ENCODE measurements at places on chromosomes 4 and X. TPM values are rescaled to one million over a fixed set of nuclear protein-coding genes. Genes with fewer than 3 reads are reported as not detected.

- DNase-seq = peak; percentile 13
Measured at GRCh38 chr4:114378305-114378903, 220.2 kb upstream of the UGT8 start.

- DNase-seq = no peak
Measured at GRCh38 chrX:809081-809480, 178.5 kb downstream of the SHOX start.

GRCh38 chrX:17685026-17685425, 52.3 kb upstream of the SCML1 start:
- DNase-seq = no peak

DNA sequence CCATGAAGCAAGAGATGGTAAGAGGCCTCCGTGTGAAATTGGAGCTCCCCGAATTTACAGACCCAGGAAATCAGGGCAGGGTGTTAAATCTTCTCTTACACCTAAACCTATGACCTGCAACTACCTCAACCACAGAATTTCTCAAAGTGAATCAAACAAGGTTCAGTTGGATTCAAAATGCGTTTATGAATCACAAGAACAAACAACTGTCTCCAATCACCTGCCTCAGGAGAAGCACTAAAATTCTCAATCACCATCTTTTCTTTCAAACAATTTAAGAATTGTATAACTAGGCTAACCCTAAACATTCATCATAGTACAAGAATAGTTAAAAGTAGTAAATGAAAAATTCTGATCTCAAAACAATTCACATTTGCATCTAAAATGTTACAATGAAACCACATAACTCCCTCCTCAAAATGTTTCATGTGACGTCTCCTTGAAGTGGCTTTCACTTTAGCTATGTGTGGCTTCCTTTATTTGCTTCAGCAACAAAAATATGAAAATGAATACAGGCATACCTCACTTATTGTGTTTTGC, 19.2 kb downstream of the PPP3CA start:
- DNase-seq = no peak

DNA sequence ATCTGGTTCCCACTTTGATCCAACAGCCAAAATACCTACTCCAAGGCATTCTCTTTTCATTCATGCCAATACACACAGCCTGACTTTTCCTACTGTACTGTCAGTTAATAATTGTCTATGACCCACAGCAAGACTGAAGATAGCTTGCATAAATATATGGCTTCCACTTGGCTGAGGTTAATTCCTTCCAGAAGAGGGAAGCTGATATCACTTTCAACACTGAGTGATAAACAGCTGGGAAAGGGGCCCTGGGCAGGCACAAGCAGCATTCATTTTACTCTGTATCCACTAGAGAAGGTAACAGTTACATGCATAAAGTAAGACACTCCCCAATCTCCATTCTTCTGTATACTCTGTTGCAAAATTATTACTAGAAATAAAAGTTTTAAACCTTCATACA, 200.2 kb upstream of the UGT8 start:
- DNase-seq = no peak

GRCh38 chr4:84032372-84032771, 466.7 kb downstream of the NKX6-1 start:
- DNase-seq = no peak

DNA sequence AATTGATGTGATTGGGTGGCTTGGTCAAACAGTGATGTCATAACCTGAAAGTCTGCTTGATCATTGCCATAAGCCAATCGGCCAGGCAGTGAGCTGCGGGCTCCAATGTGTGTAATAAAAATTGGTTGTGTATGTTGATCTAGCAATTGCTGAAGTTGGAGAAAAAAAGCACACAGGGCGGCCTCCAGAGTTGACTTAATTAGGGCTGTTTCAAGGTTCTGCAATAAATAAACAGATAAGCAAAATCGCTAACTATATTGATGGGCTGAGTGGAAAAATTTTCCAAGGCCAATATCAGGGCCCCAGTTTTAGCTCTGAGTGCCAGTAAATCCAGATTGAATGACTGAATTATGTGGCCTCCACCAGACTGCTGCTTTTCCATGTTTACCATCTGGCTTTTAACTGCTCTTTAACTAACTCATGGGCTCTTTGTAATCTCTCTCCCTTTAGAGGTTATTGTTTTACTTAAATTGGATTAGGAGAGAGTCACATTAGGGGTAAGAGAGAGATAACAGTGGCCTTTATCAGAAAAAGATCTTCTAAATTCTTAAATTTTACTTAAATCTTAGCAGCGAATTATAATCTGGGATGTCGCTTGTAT, 160.6 kb upstream of the WDFY3 start:
- DNase-seq = no peak

- no peak for DNase-seq
Measured at GRCh38 chr4:176607807-176608206, 184.9 kb downstream of the VEGFC start.

DNA sequence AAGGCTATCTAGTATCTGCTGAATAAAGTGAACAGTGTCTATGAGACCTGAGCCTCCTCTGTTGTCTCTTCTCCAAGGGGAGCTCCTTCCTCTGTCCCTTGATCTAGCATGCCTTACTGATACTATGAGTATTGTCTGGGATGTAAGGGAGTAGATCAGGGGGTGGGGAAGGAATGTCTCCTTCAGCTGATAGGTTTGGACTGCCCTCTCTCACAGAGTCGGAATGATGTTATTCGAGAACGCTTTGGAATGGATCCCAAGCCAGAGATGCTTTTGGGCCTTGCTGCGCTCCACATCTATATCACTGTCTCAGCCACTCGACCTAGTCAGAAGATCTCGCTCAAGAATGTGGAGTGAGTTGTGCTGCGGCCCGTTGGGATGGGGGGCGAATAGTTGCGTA, 68.3 kb upstream of the PRPS1 start:
- no peak for DNase-seq

GRCh38 chrX:55159551-55159950, 60.6 kb upstream of the PAGE5 start:
- no peak for DNase-seq

- DNase-seq = no peak
Measured at GRCh38 chr4:14853176-14853943, 148.9 kb upstream of the CPEB2 start.

DNA sequence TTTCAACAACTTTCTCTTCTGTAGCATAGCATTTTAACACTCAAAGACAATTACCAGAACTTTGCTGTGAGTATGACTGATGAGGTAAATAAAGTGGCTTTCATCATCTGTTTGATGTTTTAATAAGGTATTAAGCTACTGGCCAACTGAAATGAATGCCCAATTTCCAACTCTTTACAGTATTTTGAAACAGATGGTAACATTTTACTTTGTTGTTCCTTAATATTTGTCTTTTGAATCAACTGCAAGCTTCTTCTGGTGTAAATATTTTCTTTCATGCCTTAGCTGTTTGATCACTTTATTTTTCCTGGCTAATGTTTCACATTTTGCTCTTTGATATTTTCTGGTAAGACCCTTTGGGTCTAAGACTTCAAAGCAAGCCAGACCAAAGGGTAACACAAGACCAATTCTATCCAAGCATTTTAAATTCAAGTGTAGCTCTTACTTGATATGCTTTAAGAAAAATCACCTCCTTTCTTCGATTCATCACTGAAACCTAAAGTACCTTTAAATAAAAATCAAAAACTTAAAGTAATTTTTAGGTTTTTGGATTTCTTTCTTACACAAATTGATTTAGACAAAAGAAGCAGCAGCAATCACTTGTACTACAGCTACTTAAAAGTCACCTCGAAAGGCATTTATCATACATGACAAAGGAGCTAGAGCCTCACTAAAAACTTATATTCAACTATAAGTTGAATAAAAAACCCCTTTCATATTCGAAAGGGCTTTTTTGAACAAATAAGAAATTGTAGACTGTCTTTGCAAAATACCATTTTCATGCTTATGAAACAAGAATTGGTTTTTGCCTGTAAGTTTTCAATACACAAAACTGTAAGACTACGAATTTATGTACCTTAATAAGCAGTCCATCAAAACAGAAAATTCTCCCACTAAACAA, 57.6 kb downstream of the TBCK start:
- no peak for DNase-seq

- DNase-seq = no peak
Measured at GRCh38 chrX:129496625-129497024, 26.7 kb downstream of the SMARCA1 start.

DNA sequence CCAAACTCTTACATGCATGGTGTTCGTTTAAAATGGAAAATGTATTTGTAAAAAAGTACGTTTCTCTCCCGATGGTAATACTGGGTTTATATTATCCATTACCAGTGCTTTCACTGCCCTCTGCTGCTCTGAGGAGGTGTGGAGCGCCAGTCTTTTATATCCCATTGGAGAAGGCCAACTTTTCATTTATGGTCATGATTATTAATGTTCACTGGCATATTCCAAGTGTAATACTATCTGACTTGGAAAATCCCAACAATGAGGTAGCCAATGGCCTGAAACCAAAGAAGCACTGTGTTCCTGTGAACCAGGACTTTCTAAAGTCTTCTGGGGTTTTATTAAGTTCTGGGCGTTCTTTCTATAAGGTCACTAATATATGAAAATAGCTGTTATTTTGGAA, 80.7 kb downstream of the SYNPO2 start:
- DNase-seq = no peak

DNA sequence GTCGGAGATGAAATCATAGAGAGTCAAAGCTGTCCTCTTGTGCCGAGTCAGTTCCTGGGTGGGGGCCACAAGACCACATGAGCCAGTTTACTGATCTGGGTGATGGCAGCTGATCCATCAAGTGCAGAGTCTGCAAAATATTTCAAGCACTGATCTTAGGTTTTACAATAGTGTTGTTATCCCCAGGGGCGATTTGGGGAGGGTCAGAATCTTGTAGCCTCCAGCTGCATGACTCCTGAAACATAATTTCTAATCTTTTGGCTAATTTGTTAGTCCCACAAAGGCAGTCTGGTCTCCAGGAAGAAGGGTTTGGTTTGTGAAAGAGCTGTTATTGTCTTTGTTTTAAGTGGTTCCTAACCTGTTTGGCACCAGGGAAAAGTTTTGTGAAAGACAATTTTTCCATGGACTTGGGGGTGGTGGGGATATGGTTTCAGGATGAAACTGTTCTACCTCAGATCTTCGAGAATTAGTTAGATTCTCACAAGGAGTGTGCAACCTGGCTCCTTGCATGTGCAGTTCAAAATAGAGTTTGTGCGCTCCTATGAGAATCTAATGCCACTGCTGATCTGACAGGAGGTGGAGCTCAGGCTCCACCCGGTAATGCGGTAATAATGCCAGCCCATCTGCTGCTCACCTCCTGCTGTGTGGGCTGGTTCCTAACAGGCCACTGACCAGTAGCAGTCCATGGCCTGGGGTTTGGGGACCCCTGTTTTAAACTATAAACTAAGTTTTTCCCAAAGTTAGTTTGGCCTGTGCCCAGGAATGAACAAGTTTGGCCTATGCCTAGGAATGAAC, 29.2 kb downstream of the METAP1 start:
- no peak for DNase-seq

SNCA gene
- 59.6 TPM for polyA plus RNA-seq

DCAF12L2 gene
- polyA plus RNA-seq = 0.37 TPM

GSX2 gene
- polyA plus RNA-seq = not detected

NSG1 gene
- polyA plus RNA-seq = 63.2 TPM

MAGEA3 gene
- polyA plus RNA-seq = not detected

TMEM150C gene
- polyA plus RNA-seq = 18.2 TPM

PSMD10 gene
- polyA plus RNA-seq = 86.9 TPM

PHEX gene
- polyA plus RNA-seq = 7.5 TPM

ZNF711 gene
- 91.3 TPM for polyA plus RNA-seq
